ENCODE measurements at places on chromosomes 2 and 18.

DNA sequence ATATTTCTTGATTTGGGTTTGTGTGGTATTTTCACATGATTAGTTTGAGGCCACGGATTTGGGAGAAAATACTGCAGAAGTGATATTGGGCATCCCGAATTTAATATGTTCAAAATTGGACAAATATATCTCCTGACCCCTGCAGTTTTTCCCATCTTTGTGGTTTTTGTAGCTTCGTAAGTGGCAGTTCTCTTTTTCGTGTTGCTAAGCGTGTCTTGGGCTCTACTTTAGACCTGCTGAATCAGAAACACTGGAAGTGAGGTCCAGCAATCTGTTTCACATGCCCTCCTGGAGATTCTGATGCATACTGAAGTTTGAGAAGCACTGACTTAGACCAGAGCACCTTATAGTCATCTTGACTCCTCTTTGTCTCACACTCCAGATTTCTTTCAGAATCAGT is 98.3 kb downstream of the EPB41L5 start:
- no peak for DNase-seq

GRCh38 chr2:233091595-233092375 is 31.6 kb downstream of the INPP5D start:
- no peak for DNase-seq

DNA sequence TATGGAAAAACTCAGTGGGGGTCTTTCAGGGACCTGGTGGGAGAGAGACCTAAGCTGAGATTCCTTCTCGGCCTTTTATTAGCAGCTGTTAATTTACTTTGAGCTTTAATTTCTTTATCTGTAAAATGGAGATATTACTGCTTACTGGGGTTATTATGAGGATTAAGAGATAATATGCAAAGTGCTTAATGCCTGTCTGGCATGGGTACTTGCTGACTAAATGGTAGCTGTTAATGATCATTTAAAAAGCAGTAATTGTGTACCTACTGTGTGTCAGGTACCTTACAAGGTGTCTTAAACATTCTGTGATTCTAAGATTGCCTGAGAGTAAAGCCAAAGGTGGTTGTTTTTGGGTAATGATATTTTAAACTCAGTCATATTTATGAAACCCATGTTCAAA is 2.6 kb downstream of the ITGA6 start:
- DNase-seq: no peak

- no peak for DNase-seq
These were observed 238.6 kb upstream of the CYP26B1 start for GRCh38 chr2:72386288-72386687.

DNA sequence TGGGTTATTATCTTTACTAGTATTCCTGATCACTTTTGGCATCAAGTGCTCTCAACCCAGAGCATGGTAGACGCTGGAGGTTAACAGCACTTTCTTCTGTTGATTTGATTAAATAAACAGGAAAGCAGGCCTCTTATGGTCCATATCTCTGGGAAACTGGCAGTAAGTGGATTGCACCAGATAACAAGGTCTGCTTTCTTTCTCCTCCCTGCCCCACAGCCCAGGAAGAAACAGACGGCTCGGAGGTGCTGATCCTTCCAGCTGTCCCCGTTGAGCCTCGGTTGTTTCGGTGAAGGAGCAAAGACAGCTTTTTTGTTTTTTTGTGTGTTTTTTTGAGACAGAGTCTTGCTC is 100.8 kb upstream of the KCTD1 start:
- DNase-seq: no peak

GRCh38 chr18:28494151-28494550 is 317.2 kb upstream of the CDH2 start:
- no peak for DNase-seq

- no peak for DNase-seq
These were observed 199.2 kb upstream of the EPHA4 start for GRCh38 chr2:221771297-221771696.

DNA sequence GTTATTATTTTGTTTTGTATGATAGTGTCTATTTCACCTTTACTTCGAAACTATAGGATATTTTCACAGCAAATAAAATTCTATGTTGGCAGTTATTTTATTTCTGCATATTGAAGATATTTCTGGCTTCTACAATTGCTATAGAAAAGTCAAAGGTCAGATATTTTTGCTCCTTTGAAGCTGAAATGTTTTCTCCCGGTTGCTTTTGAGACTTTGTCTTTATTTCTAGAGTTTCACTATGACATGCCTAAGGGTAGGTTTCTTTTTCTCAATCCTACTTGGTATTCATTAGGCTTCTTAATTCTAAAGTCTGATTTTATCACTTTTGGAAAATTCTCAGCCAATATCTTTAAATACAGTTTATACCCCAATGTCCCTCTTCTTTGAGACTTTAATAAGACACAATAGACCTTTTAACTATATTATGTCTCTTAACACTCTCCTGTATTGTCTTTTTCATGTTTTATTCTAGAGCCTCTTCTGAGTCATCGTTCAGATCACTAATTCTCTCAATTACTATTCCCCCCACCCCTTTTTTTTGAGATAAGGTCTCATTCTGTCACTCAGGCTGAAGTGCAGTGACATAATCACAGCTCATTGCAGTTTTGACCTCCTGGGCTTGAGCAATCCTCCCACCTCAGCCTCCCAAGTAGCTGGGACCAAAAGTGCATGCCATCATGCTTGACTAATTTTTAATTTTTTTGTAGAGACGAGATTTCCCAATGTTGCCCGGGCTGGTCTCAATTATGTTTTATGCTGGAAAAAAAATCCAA is 50.5 kb downstream of the USP37 start:
- DNase-seq: no peak

GRCh38 chr2:157789933-157790511 is 86.1 kb downstream of the ACVR1 start:
- no peak for DNase-seq

- no peak for DNase-seq
These were observed 26.4 kb upstream of the PGAP1 start for GRCh38 chr2:196952936-196953335.

DNA sequence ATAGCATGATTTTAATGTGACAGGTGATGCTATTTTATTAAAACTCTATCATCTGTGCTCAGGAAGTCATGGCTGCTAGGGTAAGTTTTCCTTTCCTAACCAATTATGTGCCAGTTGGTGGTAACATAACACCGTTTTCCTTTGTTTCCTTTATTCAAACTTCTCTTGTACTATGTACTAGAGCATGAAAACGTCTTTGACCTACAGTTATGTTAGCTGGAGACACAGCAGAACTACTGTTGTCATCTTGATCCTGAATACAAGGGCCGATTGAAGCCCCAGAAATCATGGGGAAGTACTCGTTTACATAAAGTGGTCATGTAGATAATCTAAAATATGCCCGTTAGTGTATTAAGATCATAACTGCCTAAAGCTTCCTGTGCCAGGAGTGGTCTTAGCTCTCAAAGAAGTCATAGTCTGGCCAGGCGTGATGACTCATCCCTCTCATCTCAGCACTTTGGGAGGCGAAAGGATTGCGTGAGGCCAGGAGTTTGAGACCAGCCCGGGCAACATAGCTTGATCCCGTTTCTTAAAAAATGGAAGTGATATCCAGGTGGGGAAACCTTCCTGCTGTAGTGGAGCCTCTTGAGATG is 20.5 kb downstream of the NEDD4L start:
- DNase-seq: no peak

DNA sequence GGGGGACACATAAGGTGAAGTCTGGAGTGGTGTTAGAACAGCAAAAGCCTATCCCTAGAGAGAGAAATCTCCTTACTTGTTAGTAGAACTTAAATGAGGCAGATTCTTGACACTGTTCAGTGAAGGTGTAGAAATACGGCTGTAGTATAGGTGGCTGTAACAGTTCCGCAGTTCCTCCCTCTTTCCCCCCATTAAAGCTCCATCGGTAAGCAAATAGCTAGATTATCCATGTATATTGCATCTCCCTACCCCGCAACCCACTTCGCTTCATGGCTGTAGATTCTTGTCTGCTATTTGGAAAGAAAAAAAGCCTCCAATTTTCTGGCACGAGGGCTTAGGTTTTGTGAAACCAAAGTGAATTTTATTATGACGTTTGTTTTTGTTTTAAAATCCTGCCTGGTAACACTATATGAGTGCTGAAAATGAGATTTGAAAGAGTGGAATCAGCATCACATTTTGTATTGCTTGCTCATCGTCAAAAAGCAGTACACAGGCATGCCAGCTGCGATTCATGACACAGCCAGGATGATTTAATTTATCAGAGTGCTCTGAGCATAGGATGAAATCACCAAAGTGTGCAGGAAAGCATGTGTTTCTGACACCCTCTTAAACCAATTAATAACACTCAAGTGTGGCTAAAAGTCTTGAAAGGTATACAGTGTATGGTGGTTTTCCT is 1.4 kb downstream of the FAM171B start:
- peak; percentile 53 for DNase-seq

GRCh38 chr2:139964721-139965440 is 1184.7 kb upstream of the NXPH2 start:
- no peak for DNase-seq

GRCh38 chr2:63055226-63056106 is 4.8 kb downstream of the OTX1 start:
- DNase-seq: no peak

DNA sequence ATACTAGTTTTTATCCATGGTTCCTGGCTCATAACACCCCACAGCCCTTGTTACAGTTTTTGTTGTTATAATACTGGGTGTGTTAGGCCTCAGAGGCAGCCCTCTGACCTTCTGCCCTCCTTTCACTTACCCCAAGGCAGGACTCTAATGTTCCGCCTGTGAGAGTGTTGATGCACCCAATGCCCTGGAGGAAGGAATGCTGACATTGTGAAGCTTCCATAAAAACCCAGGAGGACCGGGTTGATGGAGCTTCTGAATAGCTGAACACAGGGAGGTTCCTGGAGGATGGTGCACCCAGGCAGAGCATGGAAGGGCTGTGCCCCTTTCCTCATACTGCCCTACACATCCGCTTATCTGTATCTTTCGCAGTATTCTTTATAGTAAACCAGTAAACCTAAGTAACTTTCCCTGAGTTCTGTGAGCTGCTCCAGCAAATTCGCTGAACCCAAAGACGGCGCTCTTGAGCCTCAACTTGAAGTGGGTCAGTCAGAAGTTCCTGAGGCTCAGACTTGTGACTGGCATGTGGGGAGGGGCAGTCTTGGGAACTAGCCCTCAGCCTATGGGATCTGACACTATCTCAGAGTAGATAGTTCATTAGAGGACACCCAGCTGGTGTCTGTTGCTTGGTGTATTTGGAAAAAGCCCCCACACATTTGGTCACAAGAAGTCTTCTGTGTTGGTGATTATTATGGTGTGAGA is 10.4 kb downstream of the STON1 start:
- no peak for DNase-seq

DNA sequence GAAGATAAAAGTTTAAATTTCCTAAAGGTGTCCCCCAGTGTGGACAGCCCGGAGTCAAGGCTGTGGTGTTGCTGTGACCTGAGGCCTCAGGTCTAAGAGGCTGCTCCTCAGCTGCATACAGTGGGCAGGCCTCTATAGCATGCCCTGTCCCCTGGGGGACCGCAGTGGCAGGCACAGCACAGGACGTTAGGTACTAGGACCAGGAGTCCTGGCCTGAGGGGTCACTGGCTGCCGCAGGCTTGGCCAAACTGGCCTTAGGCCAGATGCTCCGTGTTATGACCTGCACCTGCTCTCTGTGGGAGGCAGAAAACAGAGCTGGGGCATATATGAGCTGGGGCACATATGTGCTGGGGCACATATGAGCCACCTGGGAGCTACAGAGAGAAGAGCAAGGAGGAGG is 21.2 kb upstream of the MAL start:
- DNase-seq: no peak

GRCh38 chr2:5285872-5286769 is 406.1 kb upstream of the SOX11 start:
- DNase-seq: no peak

DNA sequence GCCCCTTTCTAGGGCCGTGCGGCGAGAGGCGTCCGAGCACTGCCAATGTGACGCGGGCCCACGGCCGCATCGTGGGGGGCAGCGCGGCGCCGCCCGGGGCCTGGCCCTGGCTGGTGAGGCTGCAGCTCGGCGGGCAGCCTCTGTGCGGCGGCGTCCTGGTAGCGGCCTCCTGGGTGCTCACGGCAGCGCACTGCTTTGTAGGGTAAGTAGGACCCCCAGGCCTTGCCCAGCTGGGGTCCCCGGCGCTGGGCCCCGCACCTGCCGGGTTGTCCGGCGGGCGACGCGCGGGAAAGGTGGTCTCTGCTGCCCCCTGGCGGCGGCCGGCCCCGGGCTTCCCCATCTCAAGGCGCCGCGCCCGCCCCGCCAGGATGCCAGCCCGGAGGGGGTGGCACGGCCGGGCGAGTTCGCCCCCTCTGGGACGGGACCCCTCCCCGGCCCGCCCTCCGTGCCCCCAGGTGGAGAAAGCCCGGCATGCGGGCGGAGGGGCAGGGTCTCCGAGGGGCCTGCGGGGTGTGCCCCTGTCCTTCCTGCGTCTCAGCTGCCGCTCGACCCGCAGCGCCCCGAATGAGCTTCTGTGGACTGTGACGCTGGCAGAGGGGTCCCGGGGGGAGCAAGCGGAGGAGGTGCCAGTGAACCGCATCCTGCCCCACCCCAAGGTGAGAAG is 1.9 kb downstream of the PRSS56 start:
- DNase-seq: peak; percentile 13

DNA sequence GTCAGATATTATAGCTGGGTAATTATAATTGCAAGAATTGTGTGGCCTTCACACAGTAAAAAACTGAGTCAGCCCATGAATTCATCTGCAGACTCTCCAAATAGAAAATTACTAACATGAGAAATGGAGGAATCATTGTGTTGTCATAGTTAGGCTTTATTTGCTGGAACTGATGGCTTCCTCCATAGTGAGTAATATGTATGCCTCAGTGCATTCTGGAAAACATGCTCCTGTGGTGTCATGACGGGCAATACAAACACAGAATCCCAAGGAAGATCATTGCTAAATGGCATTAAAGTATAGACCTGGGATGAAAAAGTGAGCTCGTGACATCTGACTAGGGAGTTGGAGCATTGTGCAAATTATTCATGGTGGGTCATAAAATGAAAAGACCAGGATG is 23.6 kb upstream of the NMS start:
- DNase-seq: no peak

- DNase-seq: no peak
These were observed 87.0 kb downstream of the ALPK2 start for GRCh38 chr18:58541789-58542425.

DNA sequence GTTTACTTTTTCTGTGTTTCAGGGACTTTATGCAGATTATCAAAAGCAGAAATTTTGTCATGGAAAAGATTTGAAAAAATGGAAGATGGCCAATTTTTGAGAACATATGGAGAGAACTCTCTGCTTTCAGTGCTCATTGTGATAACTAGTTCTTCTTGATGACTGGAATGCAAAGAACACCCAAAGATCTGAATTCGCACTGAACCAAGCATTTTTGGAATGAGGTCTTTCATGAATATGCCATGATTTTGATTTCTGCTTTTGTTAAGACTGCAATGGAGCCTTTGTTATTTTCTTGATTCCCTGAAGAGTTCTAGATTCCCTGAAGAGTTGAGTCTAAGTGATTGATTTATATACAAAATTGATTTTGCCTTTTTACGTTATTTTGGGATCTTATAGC is 124.1 kb downstream of the FMNL2 start:
- no peak for DNase-seq

DNA sequence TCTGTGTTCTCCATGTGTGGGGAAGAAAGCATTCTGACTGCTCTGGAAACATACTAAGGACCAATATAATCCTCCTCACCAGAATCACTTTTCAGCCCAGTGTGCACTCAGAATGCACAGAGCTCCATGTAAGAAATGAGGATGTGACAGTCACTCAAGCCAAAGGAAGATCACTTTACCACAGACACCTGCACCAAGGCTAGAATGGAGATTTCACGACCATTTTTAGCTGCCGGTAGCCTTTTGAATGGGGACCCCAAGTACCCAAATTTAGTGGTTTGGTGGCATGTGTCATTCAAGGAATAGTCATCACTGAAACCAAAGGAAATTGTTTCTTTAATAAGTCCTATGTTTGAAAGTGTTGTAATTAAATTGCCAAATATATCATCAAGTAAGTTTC is 613.2 kb upstream of the ACVR2A start:
- DNase-seq: no peak
